ENCODE measurements at places on chromosomes 13 and 19.

GRCh38 chr19:35764432-35765315 lies 6.7 kb downstream of the PROSER3 start:
- DNase-seq: no peak

DNA sequence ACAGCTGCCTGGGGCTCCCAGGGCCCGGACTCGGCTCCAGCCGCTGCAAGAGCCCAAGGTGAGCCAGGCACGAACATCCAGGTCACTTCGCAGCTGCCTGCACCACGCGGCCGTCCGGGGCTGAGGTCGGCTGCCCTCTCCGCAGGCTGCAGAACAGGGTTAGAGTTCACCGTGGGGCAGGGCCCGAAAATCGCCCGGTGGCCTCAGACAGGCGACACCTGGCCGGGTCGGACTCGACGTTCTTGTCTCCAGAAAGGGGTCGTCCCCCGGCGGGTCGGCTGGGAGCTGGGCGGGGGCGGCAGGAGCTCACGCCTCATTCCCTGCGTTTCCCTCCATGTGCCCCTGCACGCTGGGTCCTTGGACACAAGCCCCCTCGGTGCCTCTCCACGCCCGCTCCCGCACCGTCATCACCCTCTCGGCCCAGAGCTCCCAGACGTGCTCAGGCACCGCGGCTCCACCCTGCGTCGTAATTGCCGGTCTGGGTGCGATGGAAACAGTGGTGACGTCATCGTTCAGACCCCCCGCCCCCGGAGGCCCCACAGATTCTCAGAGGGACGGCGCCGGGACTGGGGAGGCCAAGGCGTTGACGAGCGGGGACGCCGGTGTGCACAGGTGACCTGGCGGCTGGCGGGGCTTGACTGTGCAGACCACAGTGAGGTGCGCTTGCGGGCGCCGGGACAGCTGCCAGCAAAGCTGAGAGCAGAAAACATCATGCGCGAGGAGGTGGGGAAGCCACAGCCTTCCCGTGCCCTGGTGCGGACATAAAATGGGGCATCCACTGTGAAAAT lies 4.0 kb upstream of the GRIN3B start:
- peak; percentile 39 for DNase-seq

DNA sequence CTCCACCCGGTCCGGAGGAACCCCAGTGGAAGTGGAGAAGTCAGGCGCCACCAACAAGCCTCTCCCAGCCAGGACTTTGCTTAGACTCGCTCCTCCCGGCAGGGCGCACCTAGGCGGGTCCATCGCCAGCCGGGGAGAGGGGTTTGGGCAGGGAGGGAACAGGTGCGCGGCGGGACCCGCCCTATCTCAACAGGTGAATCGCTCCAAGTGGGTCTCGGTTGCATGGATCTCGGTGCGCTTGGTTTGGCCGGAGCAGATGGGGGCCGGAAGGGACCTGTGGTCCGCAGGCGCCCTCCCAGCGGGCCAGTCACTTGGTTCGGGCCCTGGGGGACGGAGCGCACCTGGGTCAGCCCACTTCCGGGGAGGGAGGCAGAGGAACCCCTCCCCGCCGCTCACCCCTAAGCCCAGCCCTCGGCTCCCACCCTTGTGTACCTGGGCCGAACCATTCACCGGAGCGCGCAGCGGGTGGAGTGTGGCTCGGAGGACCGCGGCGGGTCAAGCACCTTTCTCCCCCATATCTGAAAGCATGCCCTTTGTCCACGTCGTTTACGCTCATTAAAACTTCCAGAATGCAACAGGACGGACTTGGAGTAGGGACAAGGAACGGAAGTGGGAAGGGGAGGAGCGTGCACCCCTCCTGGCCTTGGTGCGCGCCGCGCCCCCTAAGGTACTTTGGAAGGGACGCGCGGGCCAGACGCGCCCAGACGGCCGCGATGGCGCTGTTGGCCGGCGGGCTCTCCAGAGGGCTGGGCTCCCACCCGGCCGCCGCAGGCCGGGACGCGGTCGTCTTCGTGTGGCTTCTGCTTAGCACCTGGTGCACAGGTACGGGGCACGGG lies at the start of gene LSR:
Gene LSR (plus strand): TSS at position 693 of the 836 bp plus-strand sequence. CDS start 21 bp downstream, at position 714.
- no peak for DNase-seq

DNA sequence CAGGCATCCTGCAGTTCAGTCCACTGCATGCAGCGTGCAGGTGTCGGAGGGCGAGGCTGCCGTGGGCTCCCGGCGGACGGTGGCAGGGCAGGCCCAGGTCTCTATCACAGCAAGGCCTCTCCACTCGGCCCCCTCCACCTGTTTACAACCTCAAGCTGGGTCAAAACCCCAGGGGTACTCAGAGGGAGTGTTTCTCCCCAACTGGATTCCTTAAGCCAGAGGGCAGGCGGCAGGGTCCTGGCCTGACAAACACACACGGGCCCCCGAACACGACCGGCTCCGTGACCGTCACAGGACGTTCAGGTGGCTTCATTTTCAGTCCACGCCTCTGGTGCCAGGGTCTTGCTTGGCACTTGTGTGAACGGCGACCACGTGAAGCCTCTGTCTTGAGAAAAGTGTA lies 23.5 kb downstream of the RASA3 start:
- no peak for DNase-seq

- DNase-seq: peak; percentile 64
These were observed 3.7 kb upstream of the FCER2 start for GRCh38 chr19:7705387-7706187.

DNA sequence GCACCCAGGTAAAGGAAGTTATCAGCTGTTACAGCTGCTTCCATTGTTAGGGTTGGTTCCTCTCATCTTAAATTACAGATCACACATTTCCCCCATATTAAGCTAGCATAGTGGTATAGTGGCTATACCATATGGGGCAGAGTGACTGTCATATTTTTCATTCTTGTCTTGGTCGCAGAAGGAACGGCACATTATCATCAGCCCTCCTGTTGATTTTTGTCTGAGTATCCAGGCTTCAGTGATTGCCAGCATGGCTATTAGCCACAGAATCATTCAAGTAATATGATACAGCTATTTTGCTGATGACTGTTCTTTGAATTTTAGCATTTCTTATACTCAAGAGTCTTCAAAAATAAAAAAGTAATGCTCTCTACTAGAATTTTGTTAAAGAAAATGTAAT lies 240.9 kb downstream of the LIG4 start:
- no peak for DNase-seq

- no peak for DNase-seq
These were observed 13.5 kb upstream of the PLA2G4C start for GRCh38 chr19:48123907-48124651.

GRCh38 chr19:3248728-3249326 lies 24.4 kb downstream of the CELF5 start:
- no peak for DNase-seq

GRCh38 chr19:50647879-50648615 lies 1.2 kb upstream of the C19orf81 start:
- no peak for DNase-seq

GRCh38 chr13:27079421-27079958 lies 92.1 kb downstream of the USP12 start:
- no peak for DNase-seq

DNA sequence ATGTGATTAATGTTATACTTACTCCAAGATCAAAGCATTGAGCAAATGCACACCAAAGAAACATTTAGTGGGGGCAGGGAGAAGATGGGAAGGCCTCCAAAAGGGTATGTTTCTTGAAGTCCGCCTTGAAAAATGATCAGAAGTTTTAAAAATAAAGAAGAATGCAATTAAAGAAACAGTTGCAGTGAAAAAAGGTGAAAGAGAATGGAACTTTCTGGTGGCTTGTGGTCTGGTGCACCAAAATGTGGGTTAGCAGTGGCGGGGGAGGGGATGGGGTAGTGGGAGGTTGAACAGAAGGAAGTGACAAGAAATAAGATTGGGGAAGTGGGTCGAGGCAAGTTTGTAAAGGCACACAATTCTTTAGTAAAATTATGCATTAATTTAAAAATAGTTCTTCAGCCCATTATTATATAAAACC lies 2.5 kb downstream of the LCP1 start:
- DNase-seq: peak; percentile 58

- DNase-seq: no peak
These were observed 1317.9 kb upstream of the SPRY2 start for GRCh38 chr13:81658598-81659370.

GRCh38 chr13:85698256-85698655 lies 101.0 kb downstream of the SLITRK6 start:
- DNase-seq: no peak

- no peak for DNase-seq
These were observed 331.2 kb downstream of the SPRY2 start for GRCh38 chr13:80009760-80010159.

GRCh38 chr19:49599378-49600295 lies 8.7 kb downstream of the PRR12 start:
- DNase-seq: no peak

DNA sequence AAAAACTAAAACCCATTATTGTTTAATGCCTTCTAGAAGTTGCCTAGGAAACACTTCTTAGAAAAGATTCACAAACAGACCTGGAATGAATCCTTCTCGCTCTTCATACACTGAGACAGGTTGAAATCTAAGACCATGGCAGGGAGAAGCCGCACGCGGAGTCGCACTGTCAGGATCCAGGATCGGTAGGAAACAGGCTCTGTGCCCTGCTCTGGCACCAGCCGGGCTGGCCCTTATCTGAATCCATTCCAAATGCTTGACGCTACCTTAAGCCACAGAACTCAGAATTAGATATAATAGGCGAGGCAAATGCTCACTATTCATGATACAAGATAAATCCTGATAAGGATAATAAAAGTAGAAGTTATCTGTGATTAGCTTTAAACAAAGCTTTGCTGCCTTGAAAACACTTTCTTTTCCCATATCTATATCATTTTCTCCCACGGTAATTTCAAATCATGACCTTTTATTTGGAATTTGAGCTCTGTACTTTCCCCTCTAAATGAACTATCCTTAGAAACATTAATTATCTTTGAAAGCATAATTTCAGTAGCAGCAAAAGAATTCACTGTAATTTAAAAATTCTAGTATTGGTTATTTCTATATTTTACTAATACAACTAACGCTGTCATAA lies 385.6 kb downstream of the IRS2 start:
- no peak for DNase-seq

DNA sequence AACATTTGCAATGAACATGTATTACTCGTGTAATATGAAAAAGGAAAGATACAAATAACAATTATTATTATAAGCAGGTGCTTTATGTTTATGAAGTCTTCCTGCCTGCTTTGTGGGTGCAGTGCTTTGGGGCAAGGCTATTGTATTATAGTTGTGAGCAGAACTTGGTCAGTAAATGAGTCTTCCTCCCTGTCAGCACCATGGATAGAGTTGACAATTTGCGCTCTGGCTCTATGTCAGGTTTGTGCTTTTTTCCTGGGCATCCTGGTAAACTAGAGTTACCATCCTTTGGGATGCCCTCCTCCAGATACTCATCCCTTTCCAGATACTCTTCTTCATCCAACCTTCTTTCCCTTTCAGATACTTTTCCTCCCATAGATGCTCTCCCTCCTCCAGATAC lies 19.6 kb downstream of the ERICH6B start:
- no peak for DNase-seq

DNA sequence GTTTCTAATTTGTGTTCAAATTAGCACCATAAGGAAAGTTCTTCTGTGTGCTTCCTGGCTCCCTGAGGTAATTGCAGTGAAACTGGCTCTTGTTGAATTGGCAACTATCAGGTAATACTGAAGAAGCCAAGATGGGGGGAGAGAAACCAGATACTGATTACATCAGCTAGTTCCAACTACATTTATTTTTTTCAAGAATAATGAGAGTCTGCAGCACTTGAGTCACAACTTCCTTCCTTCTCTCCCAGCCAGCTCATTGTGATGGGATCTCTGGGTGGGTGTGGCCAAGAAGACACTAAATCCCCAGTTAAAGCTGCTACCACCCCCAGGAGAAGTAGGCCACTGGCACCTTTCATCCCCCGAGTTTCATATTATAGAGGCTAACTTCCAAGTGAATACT lies 100.7 kb upstream of the RXFP2 start:
- no peak for DNase-seq

GRCh38 chr19:58554494-58555368 lies at the start of gene CHMP2A:
TSS of gene CHMP2A (minus strand) at chr19:58555105. CDS start at chr19:58554212, 893 bp downstream.
- DNase-seq: peak; percentile 97

GRCh38 chr19:2334426-2334825 lies 5.9 kb downstream of the SPPL2B start:
- DNase-seq: no peak

DNA sequence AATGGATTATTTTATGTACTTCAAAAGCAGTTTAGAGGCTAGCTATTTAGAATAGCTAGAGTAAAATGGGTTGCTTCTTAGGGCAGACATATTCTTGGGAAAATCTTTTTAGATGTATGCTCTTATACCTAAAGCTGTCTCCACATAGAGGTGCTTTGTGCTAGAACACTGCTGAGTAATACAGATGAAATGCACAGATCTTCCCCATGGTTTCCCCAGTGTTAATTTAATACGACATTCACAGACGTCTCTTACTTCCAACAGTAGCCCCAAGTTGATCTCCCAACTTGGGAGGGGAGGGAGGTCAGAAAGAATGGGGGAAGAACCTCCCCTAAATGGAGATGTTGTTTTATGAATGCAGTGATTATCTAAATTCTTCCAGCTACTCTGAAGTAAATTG lies 16.9 kb downstream of the NALCN start:
- DNase-seq: no peak

DNA sequence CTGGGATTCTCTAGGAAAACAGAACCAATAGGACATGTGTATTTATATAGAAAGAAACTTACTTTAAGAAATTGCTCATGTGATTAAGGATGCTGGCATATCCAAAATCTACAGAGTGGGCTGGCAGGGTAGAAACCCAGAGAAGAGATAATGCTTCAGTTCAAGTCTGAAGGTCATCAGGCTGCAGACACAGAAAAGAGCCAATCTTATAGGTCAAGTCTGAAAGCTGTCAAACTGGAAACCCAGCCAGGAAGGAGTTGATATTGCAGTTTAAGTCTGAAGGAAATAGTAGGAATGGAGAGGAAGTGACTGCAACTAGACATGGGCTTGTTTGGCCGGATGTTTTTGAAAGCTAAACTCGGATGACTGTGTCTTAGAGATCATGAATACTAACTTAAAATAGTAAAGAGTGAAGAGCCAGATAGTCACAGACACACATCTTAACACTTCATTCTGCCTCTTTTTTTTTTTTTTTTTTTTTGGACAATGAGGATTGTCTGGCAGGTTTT lies 125.3 kb upstream of the GPC6 start:
- DNase-seq: no peak

DNA sequence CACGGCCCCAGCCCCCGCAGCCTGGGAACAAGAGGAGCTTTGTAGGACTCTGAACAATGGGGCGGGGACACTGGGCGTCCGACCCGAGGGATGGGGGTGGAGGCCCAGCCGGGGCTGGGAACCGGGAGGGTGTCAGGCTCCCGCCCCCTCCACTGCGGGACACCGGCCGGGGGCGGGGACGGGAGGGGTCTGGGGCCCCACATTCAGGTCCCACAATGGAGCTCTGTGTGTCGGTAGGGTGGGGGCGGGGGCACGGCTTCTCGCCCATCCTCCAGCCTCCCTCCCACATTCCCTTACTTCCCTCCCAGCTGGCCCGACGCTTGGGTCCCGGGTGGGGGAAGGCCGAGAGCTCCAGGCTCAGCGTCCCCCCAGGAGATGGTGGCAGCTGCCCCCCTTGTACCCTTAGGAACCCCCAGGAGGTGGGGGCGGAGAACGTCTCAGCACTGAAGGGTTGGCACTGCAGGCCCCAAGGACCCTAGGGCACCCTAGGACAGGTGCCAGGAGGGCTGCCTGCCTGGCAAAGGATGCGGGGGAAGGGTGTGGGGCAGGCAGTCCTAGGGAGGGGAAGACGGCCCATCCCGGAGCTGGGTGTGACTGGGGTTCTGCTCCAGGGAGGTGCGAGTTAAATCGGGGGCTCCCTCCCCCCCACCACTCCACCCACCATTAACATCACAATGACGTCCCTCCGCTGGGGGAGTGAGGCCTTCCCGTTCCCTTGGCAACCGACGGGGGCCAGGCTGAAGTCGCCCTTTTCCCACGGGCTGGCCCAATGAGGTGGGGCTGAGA lies 5.3 kb downstream of the TTYH1 start:
- DNase-seq: no peak

GRCh38 chr13:79258489-79258888 lies 147.6 kb downstream of the RBM26 start:
- no peak for DNase-seq
